ENCODE measurements at places on chromosomes 5 and 9.

GRCh38 chr5:6805841-6806240 lies 92.6 kb downstream of the TENT4A start:
- DNase-seq = no peak

DNA sequence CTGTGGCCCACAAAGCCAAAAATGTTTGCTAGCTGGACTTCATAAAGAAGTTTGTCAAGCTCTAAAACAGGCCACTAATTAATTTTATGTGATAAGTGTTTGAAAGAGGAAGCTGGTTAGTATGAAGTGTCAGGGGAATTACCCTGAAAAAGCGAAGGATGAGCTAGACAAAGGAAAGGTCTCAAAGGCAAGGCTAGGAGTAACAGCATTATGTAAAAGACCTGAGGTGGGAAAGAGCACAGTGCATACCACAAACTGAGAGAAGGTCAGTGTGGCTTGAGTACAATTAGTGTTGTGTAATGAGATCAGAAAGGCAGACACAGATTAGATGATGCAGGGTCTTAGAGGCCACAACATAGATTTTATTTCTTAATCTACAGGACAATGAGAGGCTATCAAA lies 29.6 kb downstream of the RC3H2 start:
- no peak for DNase-seq

DNA sequence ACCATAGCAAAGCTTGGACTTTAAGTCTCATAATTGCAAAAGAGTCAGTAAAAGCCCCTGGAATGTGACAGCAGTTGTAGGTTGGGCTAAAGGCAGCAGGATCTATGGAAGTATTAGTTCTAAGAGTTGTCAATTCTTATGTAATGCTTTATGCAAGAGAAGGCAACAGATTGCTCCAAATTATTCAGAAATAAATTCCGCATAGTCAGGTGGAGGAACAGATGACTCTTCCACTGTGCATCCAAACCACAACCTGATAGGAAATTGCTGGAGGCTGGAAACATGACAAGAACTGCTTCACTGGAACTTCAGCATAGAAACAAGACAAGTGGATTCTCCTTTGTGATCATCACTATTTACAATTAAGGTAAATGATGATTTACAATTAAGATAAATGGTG lies 101.0 kb downstream of the STARD4 start:
- no peak for DNase-seq

DNA sequence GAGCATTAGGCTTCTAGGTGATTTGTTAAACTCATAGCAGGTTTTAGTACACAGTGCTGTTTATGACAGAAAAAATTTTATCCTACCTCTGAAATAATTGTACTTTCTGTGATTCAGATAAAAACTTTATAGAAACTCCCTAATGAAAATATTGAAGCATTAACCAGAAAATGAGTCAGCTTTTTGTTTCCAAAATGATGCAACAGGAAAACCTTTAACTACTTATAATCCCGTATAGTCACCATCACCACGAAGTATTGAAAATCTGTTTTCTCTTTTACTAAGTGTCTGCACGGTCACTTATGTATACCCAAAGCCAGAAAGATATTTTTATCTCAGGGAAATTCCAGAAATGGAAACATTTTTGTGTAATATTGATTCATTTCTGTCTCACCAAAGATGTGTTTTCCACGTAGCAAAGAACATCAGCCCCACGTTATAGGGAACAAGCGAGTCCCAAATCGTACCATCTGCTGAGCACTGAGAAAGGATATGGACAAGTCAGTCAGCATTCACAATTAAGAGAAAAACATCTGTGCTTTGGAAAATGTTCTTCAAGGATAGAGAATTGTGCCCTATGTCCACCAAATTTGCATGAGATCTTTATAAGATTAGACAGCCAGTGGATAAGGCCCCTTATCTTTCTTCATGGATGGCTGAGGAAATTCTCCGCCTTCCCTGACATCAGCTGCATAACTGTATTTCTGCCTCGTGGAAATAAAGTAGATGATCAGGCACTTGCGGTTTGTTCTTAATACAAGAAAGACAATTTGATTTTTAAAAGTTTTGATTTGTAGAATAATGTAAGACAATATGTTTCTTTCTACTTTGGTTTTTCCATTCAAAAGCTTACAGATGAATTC lies 41.9 kb downstream of the TNFAIP8 start:
- DNase-seq = no peak

- DNase-seq = no peak
Observed at GRCh38 chr5:117235786-117236185, 661.2 kb upstream of the SEMA6A start.

- peak; percentile 51 for DNase-seq
Observed at GRCh38 chr9:69932901-69933300, 110.7 kb upstream of the MAMDC2 start.

- no peak for DNase-seq
Observed at GRCh38 chr9:87878989-87879511, 3.6 kb upstream of the SPATA31E1 start.

GRCh38 chr5:125348221-125348692 lies 601.8 kb upstream of the ZNF608 start:
- no peak for DNase-seq

- DNase-seq = no peak
Observed at GRCh38 chr5:24817966-24818365, 173.2 kb upstream of the CDH10 start.

GRCh38 chr9:79233542-79233941 lies 338.2 kb upstream of the TLE4 start:
- DNase-seq = peak; percentile 58

- no peak for DNase-seq
Observed at GRCh38 chr5:86439593-86440110, 178.1 kb upstream of the COX7C start.

- DNase-seq = no peak
Observed at GRCh38 chr5:36172599-36172998, 20.7 kb downstream of the SKP2 start.

- peak; percentile 89 for DNase-seq
Observed at GRCh38 chr5:115842089-115842935, 577 bp downstream of the AP3S1 start.

GRCh38 chr9:92725266-92725545 lies 39.4 kb downstream of the BICD2 start:
- no peak for DNase-seq

DNA sequence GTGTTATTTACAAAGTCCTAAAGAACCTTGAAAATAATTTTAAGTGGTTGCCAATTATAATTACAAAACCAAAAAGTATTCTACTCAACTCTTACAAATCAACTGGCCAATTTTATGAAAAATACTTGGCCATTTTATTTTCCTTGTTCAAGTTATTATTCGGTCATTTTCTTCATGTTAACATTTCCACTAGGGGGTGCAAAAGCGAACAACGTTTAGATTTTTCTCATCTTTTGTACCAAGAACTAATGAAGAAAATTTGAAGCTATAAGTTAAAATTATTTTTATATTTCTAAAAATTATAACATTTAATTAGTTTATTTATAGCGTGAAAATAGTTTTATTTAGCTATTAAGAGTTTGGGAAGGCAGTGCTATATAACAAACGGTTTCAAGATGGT lies 1453.3 kb downstream of the MAT2B start:
- DNase-seq = peak; percentile 26

DNA sequence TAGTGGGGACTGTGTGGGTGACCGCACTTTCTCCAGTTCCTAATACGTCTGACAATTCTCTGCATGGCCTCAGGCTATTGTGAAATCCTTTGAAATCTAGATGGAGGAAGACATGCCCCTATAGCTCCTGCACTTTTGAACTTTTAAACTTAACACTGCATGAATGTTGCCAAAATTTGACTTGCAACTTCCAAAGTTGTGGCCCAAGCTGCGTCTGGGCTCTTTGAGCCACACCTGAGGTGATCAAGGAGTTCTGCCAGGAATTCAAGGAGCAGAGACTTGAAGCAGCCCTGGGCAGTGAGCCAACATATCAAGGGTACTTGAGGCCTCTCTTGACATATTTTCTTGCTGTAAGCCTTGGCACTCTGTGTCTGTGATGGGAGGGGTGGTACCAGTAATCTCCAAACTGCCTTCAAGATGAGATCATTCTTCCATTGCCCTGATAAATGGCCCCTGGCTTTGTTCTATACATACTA lies 1336.1 kb upstream of the CDH9 start:
- DNase-seq = peak; percentile 60

GRCh38 chr5:53730943-53731342 lies 170.5 kb downstream of the NDUFS4 start:
- DNase-seq = no peak

GRCh38 chr5:154518438-154518867 lies 40.4 kb upstream of the HAND1 start:
- DNase-seq = no peak

DNA sequence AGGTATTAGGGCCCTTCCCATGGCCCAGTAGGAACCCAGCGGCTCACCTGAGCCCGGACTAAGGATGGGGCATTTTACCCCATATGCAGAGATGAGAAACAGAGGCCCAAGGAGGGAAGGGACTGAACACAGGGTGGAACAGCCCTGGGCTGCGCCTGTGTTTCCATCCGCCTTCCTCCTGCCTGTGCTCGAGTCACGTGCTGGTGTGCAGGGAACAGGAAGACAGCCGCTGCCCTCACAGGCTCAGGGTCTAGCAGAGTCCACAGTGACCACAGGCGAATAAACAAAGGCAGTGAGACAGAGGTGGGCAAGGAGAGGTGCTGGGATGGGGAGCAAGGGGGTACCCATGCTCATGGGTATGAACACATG lies 129.4 kb downstream of the C9orf50 start:
- DNase-seq = peak; percentile 28

DNA sequence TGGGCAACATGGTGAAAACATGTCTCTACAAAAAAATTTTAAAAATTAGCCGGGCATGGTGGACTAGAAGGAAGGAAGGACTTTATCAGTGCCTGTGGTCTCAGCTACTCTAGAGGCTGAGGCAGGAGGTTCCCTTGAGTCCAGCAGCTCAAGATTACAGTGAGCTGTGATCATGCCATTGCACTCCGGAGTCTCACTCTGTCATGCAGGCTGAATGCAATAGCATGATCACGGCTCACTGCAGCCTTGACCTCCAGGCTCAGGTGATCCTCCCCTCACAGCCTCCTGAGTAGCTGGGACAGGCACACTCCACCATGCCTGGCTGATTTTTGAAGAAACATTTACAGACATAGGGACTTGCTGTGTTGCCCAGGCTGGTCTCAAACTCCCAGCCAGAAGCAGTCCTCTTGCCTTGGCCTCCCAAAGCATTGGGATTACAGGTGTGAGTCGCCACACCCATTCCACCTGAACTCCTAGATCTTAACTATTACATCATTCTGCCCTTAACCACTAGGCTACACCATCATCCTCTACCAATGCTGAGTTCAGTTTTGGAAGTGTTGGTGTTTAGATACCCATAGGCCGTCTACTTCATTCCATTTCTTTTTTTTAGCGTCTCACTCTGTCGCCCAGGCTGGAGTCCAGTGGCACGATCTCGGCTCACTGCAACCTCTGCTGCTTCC lies 2.0 kb upstream of the URM1 start:
- DNase-seq = no peak

Data from DMS53 (cell line).